Activated B cell treated with CpG ODN at 0.5 μM for 24 hours (primary cell): ENCODE measurements at places on chromosomes 7 and 10.

- DNase-seq, result no peak
These were observed 23.5 kb downstream of the WNT16 start for GRCh38 chr7:121352323-121352722.

DNA sequence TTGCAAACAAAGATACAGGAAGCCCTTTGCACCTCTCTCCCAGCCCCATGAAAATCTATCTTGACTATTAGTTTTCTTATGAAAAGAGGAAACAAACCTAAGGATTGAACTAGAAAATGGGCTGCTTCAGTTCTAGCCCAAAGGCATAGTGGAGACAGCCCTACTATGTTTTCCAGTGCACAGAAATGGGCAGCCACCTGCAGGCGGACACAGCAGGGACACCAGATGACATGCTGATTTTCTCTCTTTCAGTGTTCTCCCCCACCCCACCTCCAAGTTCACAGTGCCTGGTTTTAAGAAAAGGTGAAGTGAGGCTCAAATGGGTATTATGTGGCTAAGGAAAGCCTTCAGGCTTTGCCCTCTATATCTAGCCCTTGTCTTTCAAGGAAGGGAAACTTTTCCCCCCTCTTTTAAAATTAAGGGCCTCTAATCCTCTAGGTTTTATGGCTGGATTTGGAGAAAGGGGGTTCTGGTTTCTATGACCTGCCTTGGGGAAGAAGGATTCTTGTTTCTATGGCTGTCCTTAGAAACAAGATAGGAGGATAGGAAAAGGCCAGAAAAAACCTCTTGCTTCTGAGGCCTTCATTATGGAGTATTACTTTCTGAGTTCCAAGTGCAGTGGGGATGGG lies 23.5 kb upstream of the DDX50 start:
- no peak for DNase-seq

DNA sequence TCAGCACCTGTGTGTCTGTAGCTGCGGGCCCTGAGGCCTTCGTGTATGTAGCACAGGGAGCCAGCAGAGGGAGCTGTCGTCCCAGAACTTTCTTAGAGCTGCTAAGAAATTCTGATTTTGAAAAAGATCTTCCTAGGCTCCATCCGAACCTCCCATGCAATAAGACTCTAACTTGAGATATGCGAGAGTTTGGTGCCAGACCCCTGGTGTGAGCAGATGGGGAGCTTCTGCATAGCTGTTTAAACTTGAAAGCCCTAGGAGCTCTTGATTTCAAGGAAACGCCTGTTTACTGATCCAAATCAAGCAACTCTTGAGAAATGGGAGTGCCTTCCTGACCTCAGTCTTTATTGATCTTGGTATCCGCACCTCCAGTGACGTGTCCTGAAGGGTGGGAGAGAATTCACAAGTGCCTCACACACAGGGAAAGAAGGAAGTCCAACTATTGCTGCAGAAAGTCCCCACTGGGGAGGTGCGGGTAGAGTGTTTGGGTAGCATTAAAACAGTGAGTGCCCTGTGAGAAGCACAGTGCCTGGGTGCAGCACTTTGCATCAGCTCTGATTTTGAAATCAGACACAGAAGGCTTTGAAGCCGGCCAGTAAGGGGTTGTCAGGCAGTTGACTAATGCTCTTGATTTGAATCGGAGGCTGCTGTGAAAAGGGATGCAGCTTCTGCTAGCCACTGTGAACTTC lies 66.4 kb upstream of the STRIP2 start:
- peak; percentile 50 for DNase-seq

- no peak for DNase-seq
These were observed 55.1 kb downstream of the ABI1 start for GRCh38 chr10:26805567-26806245.

DNA sequence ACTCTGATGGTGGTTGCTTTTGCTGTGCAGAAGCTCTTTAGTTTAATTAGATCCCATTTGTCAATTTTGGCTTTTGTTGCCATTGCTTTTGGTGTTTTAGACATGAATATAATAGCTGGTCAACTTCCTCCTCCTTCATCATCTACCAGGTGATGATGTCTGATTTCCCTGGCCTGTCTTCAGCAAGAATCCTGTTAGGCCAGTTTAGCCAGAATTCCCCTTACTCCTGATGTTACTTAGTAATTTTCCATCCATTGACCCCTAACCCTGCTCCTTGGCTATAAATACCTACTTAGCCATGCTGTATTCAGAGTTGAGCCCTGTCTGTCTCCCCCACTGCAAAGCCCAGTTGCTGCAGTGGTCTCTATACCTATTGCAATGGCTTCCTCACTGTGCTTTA lies 91.4 kb downstream of the ZNF777 start:
- DNase-seq, result no peak

GRCh38 chr10:26479766-26480492 lies 41.8 kb downstream of the APBB1IP start:
- DNase-seq, result no peak

- no peak for DNase-seq
These were observed 2.9 kb downstream of the PITRM1 start for GRCh38 chr10:3169673-3170072.

GRCh38 chr7:15848901-15849300 lies 162.4 kb upstream of the MEOX2 start:
- no peak for DNase-seq

DNA sequence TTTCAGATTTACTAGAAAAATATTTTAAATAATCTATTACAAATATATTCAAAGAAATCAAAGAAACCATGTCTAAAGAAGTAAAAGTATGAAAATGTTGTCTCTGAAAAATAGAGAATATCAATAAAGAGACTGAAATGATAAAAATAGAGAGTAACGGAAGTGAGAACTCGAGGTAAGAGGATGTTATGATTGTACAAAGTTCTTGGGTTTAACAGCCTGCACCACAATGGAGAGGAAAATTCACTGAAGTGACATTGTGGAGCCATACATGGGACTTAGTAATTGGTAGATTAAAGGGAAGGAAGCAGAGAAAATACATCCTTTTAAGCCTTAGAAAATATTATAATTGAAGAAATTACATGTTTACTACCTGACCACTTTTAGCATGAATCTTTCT lies 77.9 kb downstream of the THSD7A start:
- DNase-seq, result no peak

- DNase-seq, result no peak
These were observed 4.5 kb downstream of the HOXA5 start for GRCh38 chr7:27138985-27139333.

- DNase-seq, result no peak
These were observed 19.3 kb upstream of the ADAMTS14 start for GRCh38 chr10:70652761-70653657.

DNA sequence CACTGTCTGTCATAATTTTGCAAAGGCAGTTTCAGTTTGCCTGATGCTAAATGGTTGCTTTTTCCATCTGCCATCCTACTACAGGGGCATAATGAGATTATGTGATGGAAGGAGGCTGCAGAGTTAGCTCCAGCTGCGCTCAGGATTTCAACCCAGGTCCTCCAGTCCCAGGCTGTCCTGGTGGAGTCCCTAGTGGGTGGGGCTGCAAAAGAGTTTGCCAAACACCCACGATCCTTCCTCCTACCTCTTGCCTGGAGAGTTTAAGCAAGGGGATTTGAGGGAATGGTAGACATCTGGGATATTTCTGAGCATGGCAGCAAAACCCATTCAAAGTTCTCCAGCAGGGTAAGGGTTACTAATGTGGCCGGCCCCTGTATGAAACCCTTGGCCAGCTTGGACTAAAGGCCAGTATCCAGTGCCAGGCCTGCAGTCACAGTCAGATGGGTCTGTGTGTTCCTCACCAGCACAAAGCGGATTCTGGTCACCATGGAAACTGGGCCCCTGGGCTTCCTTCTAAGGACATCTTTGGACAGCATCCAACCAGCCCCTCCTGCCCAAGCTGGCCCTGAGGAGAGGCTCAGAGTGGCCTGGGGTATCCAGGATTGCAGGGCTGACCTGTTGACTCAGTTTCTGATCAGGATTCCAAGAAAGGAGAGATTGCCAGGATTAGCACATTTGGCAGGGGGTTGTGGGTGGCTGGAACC lies 42.7 kb upstream of the CHST3 start:
- DNase-seq, result no peak

DNA sequence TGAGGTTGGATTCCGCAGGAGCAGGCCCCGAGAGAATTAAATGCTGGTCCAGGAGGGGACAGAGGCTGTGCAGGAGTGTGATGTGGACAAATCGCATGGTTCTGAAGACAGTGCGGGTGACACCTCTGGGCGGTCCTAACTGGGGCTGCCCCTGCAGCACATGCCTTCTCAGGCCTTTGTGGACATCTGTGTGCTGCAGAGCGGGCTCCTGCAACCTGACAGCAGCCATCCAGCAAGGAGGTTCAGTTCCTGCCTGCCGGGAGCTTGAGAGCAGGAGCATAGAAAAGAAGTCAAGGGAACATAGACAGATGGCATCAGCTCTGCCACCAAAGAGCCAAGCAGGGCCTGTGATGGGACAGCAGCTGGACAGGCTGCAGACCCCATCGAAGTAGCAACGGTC lies 135.9 kb upstream of the PPP2R2D start:
- no peak for DNase-seq

DNA sequence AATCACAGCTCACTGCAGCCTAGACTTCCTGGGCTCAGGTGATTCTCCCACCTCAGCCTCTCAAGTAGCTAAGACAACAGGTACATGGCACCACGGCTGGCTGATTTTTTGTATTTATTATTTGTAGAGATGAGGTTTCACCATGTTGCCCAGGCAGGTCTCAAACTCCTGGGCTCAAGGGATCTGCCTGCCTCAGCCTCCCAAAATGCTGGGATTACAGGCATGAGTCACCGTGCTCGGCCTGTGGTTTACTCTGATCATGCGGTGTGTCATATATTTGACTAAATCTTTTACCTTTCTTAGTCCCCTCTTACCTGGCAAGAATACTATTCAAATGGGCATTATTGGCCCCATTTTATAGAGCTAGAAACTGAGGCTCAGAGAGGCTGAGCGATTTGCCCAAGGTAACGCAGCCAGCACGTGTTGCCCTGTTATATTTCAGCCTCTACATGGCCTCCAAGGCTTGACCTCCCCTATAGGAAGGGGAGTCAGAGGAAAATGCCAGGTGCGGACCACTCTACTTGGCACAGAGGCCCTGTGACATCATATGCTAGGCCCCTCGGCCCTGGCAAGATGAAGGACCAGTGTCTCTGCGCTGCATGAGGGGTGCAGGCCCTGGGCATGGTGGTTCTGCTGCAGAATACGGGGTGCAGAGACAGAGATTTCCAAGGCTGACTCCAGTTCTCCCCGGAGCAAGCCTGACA lies 8.2 kb downstream of the ZCCHC24 start:
- no peak for DNase-seq

DNA sequence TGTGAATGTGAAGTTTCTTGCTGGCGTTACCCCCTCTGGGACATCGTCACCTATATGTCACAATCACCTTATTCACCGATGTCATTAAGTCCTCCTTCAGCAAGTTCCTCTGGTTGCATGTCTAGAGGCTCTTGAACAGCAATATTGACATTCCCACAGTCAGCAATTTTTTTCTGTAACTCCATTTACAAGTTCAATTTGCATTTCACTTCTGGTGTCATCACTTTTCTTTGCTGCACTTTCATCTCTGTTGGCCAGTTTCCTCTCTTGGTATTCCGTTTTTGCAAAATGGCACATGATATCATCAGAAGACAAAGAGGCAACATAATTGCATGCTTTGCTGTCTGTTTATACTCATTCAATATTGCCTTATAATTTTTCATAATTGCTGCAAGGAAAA lies 69.8 kb downstream of the SRI start:
- no peak for DNase-seq

GRCh38 chr10:78408671-78409472 lies 375.2 kb downstream of the RPS24 start:
- DNase-seq, result no peak

GRCh38 chr10:505419-505818 lies 184.0 kb downstream of the DIP2C start:
- no peak for DNase-seq

GRCh38 chr7:28315565-28316410 lies 96.5 kb upstream of the CREB5 start:
- DNase-seq, result no peak

GRCh38 chr7:157139111-157139809 lies 534 bp downstream of the UBE3C start:
- no peak for DNase-seq

GRCh38 chr10:96646751-96647166 lies 59.9 kb upstream of the TM9SF3 start:
- no peak for DNase-seq

DNA sequence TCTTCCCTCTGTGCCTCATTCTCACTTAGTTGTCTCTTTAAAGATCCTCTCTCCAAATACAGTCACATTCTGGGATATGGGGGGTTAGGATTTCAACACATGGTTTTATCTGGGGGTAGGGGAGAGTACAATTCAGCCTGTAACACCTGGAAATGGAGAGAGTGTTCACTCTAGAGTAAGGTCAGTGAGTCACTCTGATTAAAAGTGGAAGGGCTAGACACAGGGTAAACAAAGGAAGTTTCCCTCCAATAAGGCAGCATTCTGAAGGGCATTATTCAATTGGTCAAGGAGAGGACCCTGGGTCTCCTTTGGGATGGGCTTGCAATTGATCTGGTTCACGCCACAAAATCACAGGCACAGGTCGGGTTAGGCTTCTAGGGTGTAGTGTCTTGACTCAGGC lies 232.8 kb upstream of the NPSR1 start:
- DNase-seq, result no peak

- no peak for DNase-seq
These were observed 18.9 kb downstream of the LMOD2 start for GRCh38 chr7:123674399-123675180.

DNA sequence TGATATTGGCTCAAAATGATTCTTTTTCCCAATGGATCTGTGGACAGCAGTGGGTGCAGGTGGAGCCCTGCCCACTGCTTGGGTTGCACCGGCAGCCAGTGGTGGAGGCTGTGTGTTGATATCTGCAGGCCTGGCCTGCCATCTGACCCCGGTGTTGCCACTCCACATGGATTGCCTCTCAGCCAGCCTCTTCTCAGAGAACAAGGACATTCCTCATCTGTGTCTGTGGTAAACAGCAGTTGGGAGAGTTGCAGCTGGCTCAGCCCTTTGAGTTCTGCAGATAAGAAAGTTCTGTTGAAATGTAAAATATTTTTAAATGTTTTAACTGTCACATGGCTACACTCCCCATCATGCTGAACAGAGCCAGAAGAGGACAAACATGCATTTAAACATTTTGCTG lies 374.9 kb upstream of the CELF2 start:
- DNase-seq, result no peak

GRCh38 chr7:79272938-79273337 lies 180.5 kb downstream of the MAGI2 start:
- no peak for DNase-seq

GRCh38 chr7:93145354-93145753 lies 2.8 kb downstream of the SAMD9L start:
- DNase-seq, result no peak

- DNase-seq, result no peak
These were observed 492.5 kb upstream of the ZMIZ1 start for GRCh38 chr10:78576276-78576675.

GRCh38 chr7:121624958-121625357 lies 228.8 kb upstream of the FAM3C start:
- no peak for DNase-seq

GRCh38 chr10:73814896-73815718 lies 3.7 kb upstream of the NDST2 start:
- DNase-seq, result no peak
